ENCODE measurements at places on chromosomes 4 and X. TPM values are rescaled to one million over a fixed set of nuclear protein-coding genes. Genes with fewer than 3 reads are reported as not detected.

PACRGL gene
- polyA plus RNA-seq = 30.4 TPM

PPARGC1A gene
- 25.0 TPM for polyA plus RNA-seq

GRCh38 chr4:115334736-115335411, 221.5 kb upstream of the NDST4 start:
- no peak for DNase-seq

GABRB1 gene
- polyA plus RNA-seq = 0.51 TPM

DNA sequence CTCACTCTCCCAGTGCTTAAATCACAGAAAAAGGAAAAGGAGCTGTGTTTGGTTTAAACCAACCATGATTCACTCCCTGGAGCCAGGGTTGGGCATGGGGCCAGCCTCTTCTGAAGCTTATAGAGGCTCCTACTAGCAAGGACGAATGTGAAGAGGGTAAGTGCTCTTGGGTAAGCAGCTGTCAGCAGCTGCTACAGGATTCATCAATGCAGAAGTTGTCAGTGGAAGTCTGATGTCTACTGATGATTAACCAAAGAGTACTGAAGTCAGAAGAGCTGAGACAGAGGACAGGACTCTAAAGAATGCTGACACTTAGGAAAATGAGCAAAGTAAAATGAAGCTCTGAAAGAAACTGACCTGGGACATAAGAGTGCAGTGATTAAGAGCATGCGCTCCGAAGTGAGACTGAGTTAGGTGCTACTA, 32.7 kb upstream of the JADE1 start:
- no peak for DNase-seq

Data from right renal pelvis (tissue), 4 donors.